ENCODE measurements at places on chromosomes 6 and 20. TPM values are rescaled to one million over a fixed set of nuclear protein-coding genes. Genes with fewer than 3 reads are reported as not detected.

The C20orf144 gene
- total RNA-seq, result 0.13 TPM

The GPR63 gene
- total RNA-seq, result 0.60 TPM

The SCGN gene
- 0.30 TPM for total RNA-seq

The MED23 gene
- total RNA-seq, result 7.1 TPM

The FOXQ1 gene
- total RNA-seq, result 2.5 TPM

The DDO gene
- total RNA-seq, result 0.12 TPM

The RIPOR2 gene
- not detected for total RNA-seq

The PSORS1C2 gene
- not detected for total RNA-seq

The NTSR1 gene
- total RNA-seq, result 0.10 TPM

The BANF2 gene
- not detected for total RNA-seq

The CST5 gene
- total RNA-seq, result not detected

The MAP7 gene
- 28.2 TPM for total RNA-seq

The SCUBE3 gene
- 0.03 TPM for total RNA-seq

The SGK2 gene
- total RNA-seq, result 7.5 TPM

The OR12D1 gene
- not detected for total RNA-seq

The CEP162 gene
- 1.5 TPM for total RNA-seq

The SULF2 gene
- 23.4 TPM for total RNA-seq

The ARMH2 gene
- total RNA-seq, result not detected

The DNAH8 gene
- total RNA-seq, result not detected

The TMEM200A gene
- 0.03 TPM for total RNA-seq

The SLC22A7 gene
- not detected for total RNA-seq

The COX7A2 gene
- total RNA-seq, result 306 TPM

The MARCKS gene
- total RNA-seq, result 15.3 TPM

The GPX5 gene
- total RNA-seq, result not detected

The SNX9 gene
- total RNA-seq, result 24.9 TPM

The MTHFD1L gene
- total RNA-seq, result 38.7 TPM

The FOXF2 gene
- total RNA-seq, result 24.4 TPM

The OLIG3 gene
- not detected for total RNA-seq

The JPH2 gene
- total RNA-seq, result 1.1 TPM

The RBM24 gene
- total RNA-seq, result 9.9 TPM

The CDK19 gene
- total RNA-seq, result 4.4 TPM

The CHRNA4 gene
- 0.48 TPM for total RNA-seq

The RPP40 gene
- 23.9 TPM for total RNA-seq

The CDH26 gene
- 0.14 TPM for total RNA-seq

The CLVS2 gene
- total RNA-seq, result 0.14 TPM

The PBOV1 gene
- not detected for total RNA-seq

The SCRT2 gene
- total RNA-seq, result not detected

The SAMD5 gene
- total RNA-seq, result 0.84 TPM

The NT5E gene
- 44.8 TPM for total RNA-seq

The KHDRBS2 gene
- not detected for total RNA-seq

The ZNF391 gene
- total RNA-seq, result 0.23 TPM

The SYNCRIP gene
- 130 TPM for total RNA-seq

The PNPLA1 gene
- not detected for total RNA-seq

The ADGRB3 gene
- not detected for total RNA-seq

The PKHD1 gene
- not detected for total RNA-seq

The RAET1G gene
- 9.7 TPM for total RNA-seq

The BICRAL gene
- 3.0 TPM for total RNA-seq
